ENCODE measurements at places on chromosomes 2 and 18.

DNA sequence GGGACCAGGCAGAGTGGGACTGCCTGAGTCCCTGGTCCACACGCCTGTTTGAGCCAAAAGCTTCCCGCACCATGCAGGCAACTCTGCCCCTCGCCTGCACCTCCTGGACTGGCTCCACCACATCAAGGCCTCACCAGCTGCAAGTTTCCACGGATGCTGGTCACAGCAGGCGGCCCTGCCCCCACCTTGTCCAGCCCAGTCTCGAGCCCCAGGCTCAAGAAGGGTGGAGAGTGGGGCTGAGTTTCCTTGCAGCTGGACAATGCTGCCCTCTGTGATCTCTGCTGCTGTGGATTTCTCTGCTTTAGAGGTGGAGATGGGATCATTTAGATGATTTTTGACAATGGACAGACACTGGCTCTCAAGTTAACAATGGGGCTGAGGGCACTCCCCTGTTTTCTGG lies 74.9 kb downstream of the MTCL1 start:
- no peaks in the 10 kb centered on the region for H3K27me3 ChIP-seq
- no peak overlapping the region for H3K4me3 ChIP-seq
- no peak for DNase-seq
- no peaks in the 10 kb centered on the region for H3K36me3 ChIP-seq
- no peaks in the 10 kb centered on the region for H3K4me1 ChIP-seq

DNA sequence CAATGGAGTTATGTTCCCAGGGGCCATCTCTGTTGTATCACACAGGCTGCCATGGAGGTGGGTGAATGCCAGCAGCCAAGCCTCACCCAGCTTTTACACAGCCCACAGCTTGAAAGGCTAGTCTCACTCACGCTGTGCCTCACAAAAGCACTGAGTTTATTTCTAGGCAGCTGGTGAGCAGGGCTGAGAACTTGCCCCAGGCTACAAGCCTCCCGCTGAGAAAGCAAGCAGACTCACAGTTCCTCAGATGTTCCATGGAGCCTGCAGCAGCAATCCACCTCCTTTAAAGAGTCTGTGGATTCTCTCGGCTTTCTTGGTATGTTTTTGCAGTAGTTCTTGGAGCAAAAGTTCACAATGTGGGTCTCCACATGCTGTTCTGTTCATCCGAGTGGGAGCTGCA lies 40.9 kb upstream of the ALKAL2 start:
- no peaks in the 10 kb centered on the region for H3K4me1 ChIP-seq
- H3K27me3 ChIP-seq, result no peaks in the 10 kb centered on the region
- H3K36me3 ChIP-seq, result no peaks in the 10 kb centered on the region
- no peak for DNase-seq

DNA sequence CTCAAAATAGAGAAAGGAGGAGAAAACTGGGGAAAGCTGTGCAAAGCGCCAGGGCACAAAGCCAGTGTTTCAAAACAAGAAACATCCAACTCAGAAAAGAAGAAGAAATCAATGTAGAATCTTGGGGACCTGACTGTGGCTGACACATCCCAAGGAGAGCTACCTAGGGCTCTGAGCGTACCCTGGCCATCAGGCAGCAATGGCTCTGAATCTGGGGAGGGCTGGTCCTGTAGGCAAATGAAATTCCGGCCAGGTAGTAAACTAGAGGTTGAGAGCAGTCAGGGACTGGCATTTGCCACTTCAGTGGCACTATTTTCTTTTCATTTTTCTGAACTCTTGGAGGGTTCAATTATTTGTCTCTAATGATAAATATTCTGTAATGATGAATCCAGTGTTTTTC lies 525.8 kb downstream of the STK39 start:
- DNase-seq, result no peak
- H3K36me3 ChIP-seq, result no peaks in the 10 kb centered on the region
- no peaks in the 10 kb centered on the region for H3K4me1 ChIP-seq
- no peak overlapping the region for H3K4me3 ChIP-seq

DNA sequence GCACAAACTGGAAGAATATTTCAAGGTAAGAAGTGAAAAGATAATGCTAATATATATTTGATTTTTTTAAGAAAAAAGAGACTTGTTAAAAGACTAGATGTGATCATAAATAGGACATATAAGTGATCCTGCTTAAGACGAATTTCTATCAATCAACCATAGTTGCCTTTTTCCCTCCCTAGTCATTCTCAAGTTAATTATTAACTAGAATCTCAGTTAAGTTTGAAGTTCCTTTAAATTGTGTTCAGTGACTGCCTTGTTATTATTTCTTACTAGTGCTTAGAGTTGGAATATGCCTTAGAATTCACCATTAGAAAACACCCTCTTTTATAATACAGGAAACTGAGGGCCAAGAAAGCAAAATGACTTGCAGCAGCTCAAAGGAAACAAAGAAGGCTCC lies 141.5 kb upstream of the SP5 start:
- no peaks in the 10 kb centered on the region for H3K27me3 ChIP-seq
- no peak overlapping the region for H3K4me3 ChIP-seq
- H3K27ac ChIP-seq, result no peak overlapping the region
- H3K4me1 ChIP-seq, result no peaks in the 10 kb centered on the region
- H3K36me3 ChIP-seq, result no peaks in the 10 kb centered on the region

GRCh38 chr2:101677658-101678057 lies 19.8 kb upstream of the MAP4K4 start:
- H3K4me1 ChIP-seq, result no peaks in the 10 kb centered on the region
- H3K27ac ChIP-seq, result no peak overlapping the region
- DNase-seq, result no peak
- no peak overlapping the region for H3K4me3 ChIP-seq
- H3K27me3 ChIP-seq, result no peaks in the 10 kb centered on the region
- H3K36me3 ChIP-seq, result no peaks in the 10 kb centered on the region

Measured in effector memory CD4-positive, alpha-beta T cell (primary cell).